SHP77 treated with DMSO at 0.1 percent for 48 hours (cell line): ENCODE measurements at places on chromosomes 16 and 17.
A peak's percentile ranks its signal among the peaks of the same experiment; 100 is the strongest.

DNA sequence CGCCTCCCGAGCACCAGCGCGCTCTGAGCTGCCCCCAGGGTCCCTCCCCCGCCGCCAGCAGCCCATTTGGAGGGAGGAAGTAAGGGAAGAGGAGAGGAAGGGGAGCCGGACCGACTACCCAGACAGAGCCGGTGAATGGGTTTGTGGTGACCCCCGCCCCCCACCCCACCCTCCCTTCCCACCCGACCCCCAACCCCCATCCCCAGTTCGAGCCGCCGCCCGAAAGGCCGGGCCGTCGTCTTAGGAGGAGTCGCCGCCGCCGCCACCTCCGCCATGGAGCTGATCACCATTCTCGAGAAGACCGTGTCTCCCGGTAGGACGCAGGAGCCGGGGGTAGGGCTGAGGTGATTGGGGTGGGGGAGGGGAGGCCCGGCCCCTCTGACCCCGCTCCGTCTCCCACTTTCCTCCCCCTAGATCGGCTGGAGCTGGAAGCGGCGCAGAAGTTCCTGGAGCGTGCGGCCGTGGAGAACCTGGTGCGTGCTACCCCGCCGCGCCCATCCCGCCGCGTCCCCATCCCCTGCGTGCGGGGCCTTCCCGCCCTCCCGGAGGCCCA lies 329 bp downstream of the KPNB1 start:
- DNase-seq, result no peak

DNA sequence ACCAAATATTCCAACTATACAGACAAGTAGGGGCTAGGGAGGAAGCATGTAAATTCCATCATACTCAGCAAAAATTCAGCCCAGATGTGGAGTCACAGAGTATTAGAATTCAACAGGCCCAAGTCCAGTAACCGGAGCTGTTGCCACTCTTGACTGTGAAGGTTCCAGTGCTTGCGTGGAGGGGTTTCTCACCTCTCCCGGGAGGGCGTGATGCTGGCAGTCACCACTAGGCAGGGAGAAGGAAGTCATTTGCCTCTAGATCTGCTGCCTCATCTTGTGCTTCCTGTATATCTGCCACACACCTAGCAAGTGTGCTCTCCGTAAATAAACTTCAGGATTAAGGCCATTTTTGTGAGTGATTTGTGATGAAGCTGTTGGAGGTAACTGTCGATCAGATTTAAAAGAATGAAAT lies 1.0 kb upstream of the CKLF start:
- DNase-seq, result peak; percentile 32

DNA sequence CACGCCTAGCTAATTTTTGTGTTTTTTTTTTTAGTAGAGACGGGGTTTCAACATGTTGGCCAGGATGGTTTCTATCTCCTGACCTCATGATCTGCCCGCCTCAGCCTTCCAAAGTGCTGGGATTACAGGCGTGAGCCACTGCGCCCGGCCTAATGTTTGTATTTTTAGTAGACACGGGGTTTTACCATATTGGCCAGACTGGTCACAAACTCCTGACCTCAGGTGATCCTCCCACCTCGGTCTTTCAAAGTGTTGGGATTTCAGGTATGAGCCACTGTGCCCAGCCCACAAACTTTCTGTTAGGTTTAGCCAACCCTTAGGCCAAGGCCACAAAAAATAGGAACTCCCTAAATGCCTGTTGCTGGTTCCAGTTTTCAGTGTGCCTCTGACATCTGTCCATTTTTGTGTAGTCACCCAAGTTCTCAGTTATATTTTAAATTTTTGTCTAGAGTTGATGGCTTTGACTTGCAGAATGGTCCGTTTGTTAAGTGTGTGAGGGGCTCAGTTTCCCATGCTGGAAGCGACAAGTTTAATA lies 12.7 kb downstream of the CCL16 start:
- DNase-seq, result no peak

GRCh38 chr16:191831-192230 lies 11.6 kb downstream of the HBQ1 start:
- no peak for DNase-seq

DNA sequence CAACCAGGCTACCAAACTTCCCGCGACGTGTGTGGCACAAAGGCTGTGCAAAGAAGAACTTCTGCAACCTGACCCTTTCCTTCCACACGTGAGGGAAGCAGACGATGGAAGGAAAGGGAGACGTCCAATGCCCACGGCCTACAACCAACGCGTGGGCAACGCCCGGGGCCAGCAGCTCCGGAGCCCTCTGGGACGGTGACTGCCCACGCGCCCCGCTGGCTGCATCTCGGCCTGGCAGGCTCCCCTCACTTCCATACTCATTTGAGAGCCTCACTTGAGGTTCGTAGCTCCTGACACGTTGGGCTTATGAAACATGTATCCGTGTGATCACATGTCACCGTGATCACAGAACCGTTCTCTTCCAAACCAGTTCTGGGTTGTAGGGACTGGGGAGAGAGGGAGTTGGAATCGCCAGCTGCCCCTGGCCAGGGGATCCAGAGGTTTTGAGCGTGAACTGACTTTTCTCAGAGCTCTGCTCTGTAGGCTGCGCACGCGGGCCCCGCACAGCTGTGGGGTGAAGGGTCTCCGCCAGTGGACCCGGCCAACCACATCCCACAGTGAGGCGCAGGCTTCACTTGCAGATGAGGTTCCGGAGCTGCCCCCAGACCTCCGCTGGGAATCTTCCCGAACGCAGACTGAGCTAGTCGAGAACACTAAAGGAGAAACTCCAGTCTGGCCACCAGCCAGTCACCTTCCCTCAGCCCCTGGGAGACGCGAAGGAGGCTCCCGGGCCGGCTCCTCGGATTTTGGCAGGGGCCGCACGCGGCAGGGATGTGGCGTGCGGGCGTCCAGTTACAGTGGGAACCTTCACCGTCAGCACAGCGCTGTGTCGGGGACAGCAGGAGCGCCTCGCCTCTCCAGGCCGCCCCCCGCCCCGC lies 1.0 kb downstream of the LMF1 start:
- no peak for DNase-seq

GRCh38 chr16:86449446-86450095 lies 60.8 kb upstream of the FOXF1 start:
- no peak for DNase-seq
